BJ (cell line): ENCODE measurements at places on chromosomes 5 and 9.

- DNase-seq, result no peak
Observed at GRCh38 chr9:135468854-135469521, 10.6 kb upstream of the PPP1R26 start.

- no peak for DNase-seq
Observed at GRCh38 chr5:76718381-76718832, 2.5 kb downstream of the F2R start.

DNA sequence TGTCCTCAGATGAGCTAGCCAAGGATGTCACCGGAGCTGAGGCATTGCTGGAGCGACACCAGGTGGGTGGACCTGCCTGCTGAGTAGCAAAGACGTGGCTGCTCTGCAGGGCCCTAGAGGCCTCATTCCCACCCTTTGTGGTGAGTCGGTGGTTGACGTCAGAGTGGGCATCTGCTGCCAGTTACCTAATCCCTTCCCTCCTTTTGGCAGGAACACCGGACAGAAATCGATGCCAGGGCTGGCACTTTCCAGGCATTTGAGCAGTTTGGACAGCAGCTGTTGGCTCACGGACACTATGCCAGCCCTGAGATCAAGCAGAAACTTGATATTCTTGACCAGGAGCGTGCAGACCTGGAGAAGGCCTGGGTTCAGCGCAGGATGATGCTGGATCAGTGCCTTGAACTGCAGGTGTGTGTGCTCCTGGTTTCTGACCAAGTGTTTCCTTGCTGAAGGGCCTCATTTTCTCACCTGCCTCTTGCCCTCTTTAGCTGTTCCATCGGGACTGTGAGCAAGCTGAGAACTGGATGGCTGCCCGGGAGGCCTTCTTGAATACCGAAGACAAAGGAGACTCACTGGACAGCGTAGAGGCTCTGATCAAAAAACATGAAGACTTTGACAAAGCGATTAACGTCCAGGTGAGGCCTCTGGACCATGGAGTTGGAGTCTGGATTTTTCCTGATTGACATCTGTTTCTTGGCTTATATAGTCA lies 48.9 kb downstream of the DYNC2I2 start:
- DNase-seq, result no peak

DNA sequence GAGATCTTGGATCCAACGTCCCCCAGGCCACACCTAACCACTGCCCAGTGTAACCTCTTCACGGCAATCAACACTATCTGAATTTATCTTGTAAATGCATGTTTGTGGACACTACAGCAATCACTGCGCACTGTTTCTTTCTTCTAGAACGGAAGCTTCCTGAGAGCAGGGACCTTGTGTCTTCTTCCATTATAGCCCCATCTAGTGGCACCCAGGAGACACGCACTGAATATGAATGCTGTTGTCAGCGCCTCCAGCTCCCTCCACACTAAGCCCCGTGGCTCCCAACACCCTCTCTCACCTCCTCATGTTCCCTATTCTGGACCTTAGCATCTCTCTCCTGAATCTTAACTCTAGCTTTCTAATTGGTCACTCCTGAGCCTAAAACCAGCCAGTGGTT lies 72.7 kb downstream of the SMIM23 start:
- DNase-seq, result no peak

GRCh38 chr9:100170556-100170955 lies 71.5 kb downstream of the INVS start:
- DNase-seq, result peak; percentile 26

DNA sequence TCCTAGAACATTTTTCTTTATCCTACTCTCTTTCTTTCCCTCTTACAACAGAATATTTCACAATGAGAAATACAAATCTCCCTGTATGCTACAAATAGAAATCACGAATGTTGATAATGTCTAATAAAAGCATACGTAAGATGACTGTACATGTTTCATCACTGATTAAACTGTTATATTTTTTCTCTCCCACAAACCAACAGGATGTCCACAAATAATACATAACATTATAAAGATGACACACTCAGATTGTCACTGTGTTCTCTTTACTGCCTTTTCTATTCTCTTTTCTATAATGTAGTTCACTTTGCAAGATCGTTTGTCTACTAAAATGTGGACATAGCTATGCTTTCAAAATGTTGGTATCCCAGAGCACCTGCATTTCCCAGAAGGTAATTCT lies 90.7 kb upstream of the PARP8 start:
- DNase-seq, result no peak

DNA sequence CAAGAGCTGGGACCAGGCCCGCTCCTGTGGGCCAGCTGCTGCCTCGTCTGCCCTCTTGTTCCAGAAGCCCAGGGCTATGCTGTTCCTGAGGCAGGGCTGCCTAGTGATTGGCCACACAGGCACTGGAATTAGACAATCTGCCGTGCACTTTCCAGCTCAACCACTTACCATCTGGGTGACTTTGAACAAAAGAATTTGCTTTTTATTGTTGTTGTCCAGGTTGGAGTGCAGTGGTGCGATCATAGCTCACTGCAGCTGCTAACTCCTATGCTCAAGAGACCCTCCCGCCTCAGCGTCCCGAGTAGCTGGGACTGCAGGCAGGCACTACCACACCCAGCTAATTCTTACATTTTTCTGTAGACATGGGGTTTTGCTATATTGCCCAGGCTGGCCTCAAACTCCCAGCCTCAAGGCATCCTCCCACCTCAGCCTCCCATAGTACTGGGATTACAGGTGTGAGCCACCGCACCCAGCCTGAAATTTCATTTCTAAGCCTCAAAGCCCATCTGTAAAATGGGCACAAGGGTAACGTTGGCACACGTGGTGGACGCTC lies 1.2 kb upstream of the NEK6 start:
- DNase-seq, result peak; percentile 87

DNA sequence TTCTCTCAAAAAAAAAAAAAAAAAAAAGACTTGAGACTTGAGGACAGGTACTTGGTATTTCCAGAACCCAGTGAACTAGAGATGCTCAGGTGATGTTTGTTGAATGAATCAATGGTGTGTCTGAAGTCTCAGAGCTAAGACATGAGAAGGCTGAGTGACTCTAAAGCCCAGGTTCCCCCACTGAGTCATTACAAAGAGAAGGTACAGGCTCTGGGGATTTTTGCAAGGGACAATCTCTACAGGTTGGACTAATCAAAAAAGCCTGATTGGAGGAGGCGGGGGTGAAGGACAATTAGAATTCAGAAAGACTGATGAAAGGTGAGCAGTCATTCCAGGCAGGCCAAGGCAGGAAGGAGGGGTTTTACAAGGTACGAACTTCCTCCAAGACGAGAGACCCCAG lies 8.2 kb upstream of the FABP6 start:
- DNase-seq, result no peak

DNA sequence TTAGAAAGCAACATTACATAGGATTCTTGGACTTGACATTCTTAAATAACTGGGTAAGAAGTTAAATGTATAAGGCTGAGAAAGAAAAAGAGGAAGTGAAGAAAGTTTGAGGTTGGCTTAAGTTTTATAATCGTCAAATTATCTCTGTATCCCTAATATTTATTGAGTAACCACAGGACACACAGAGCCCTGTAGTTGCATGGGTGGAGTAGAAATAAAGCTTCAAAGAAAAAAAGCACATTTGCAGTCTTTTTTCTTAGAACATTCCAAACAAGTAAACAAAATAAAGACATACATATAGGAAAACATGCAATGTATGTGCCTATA lies 137.0 kb downstream of the CCDC192 start:
- DNase-seq, result no peak

GRCh38 chr9:97366476-97366875 lies 45.4 kb upstream of the TDRD7 start:
- DNase-seq, result no peak

DNA sequence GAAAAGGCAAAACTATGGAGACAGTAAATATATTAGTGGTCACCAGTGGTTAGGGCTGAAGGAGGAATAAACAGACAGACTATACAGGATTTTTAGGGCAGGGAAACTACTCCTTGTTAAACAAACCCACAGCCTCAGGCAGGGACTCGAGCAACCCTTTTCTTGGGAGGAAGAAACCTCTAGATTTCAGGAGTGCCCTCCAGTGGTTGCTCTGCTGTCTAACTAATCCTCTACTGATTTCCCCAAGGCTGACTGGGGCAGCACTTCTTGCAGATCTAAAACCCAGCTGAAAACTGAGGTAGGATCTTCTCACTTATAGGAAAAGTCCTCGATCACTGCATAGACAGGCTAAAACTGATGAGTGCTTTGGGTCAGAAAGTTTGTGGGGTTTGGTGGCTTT lies 176.8 kb downstream of the ISOC1 start:
- DNase-seq, result no peak

DNA sequence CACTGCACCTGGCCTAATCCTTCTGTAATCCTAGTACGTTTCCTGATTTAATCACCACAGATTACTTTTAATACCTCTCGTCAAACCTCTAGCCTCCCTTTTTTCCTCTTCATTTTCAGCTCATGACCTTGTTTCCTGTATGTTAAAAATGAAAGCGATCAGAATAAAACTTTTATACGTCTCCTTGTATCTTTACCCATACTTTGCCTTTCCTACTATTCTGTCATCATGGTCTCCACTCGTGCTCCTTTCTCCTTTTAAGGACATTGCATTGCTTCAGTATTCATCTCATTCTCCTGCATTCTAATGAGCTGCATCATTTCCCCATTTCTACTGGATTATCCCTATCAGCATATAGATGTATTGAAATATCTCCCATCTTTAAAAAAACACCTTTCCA lies 8.5 kb downstream of the CDC42SE2 start:
- DNase-seq, result no peak

DNA sequence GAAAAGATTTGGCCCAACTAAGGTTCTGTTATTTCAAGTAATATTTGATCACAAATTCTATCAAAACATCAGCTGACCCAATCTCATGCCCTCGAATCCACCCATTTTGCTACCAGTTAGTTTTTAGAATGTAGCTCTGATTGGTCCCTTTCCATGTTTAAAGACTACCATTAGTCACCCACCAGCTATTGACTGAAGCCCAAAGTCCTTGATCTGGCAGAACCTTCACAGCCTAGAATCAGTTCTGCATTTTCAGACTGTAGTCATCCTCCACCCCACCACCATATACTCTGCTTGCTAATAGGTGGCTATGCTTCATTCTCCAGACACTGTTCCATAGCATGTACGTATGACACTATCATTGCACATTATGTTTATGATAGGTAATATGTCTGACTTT lies 182.2 kb upstream of the TARS1 start:
- no peak for DNase-seq

GRCh38 chr5:3051400-3051799 lies 299.9 kb upstream of the IRX2 start:
- DNase-seq, result no peak

- no peak for DNase-seq
Observed at GRCh38 chr5:138385660-138386059, 33.2 kb downstream of the KDM3B start.

GRCh38 chr5:148778882-148779281 lies 47.5 kb upstream of the ADRB2 start:
- no peak for DNase-seq

GRCh38 chr5:138223532-138223931 lies 10.4 kb upstream of the CDC23 start:
- no peak for DNase-seq

DNA sequence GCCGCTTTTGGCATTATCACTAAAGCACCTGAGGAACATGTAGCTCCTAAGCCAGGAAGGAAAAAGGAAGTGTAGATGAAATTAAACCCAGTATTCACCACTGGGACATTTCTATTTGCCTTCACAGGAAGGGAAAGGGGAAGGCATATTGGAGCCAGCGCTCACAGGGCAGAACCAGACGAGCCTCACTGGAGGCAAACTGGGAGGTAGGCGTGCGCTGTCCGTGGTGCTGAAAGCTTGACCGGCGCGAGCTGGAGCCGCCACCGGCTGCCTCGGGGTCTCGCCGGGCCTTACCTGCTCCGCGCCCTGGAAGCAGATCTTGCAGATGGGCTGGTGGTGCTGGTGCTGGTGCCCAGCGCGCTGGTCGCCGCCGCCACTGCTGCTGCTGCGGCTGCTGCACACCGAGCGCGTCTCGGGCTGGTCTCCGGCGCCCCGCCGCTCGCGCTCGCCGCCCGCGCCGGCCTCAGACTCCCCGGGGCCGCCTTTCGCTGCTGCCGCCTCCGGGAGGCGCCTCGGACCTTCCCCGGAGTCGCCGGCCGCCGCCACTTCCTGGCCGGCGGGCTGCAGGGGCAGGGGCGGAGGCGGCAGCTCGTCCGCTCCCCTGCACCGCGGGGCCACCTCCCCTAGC lies 732 bp downstream of the MARCHF11 start:
- no peak for DNase-seq

DNA sequence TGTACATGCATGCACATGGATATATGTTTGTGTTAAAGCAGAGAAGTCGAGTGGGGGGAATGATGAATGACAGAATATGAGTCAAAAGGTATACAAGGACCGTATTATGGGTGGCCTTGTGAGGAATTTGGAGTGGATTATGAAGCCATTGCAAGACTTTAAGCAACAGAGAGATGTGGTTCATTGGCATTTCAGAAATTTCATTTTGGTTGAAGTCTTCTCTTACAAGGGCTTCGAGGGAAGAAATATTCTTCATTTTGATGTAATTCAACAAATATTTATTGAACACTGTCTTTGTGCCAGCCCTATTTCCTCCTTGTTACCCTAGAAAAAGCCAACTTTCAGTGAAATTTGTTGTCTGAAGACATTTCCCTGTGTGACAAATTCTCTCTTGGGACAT lies 83.9 kb upstream of the SLCO6A1 start:
- DNase-seq, result no peak

GRCh38 chr9:94741866-94742265 lies 15.4 kb downstream of the AOPEP start:
- no peak for DNase-seq

- no peak for DNase-seq
Observed at GRCh38 chr5:141322261-141322660, 1.7 kb upstream of the TAF7 start.

DNA sequence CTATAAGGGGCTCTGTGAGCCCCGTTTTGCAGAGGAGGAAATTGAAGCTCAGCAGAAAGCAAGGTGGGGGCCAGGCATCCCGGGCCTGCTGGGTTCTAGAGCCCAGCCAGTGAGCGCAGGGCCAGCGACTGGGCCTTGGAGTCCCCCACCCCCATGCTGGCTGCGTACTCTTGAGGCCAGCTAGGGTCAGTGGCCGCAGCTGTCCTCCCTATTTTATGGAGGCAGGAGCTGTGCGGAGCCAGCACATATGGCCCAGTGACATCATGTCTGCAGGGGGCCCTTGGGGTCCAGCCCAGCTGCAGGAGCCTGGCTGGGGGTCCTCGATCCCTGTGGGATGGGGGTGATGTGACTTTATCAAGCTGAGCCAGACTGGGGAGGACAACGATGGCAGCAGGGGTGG lies 71.3 kb downstream of the HMCN2 start:
- no peak for DNase-seq

DNA sequence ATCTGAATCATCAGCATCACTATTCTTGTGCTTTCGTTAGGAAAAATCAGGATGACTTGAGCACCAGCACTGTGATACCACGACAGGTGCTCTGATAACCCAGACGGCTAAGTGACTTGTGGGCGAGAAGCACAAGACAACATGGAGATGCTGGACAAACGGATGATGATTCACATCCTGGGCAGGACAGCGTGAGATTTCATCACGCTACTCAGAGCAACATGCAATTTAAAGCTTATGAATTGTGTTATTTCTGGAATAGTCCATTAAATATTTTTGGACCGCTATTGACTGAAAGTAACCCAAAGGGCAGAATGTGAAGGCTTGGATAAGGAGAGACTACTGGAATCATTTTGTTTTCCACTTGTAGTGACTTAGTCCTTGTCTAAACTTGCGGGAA lies 114.8 kb upstream of the DAPK1 start:
- no peak for DNase-seq

GRCh38 chr9:127796225-127796813 lies 6.4 kb upstream of the FPGS start:
- no peak for DNase-seq

GRCh38 chr5:172841-173251 lies 18.4 kb upstream of the LRRC14B start:
- no peak for DNase-seq
